Germinal center (tissue), 1 donor: ENCODE measurements at places on chromosomes 11 and 22.
A peak's percentile ranks its signal among the peaks of the same experiment; 100 is the strongest.

DNA sequence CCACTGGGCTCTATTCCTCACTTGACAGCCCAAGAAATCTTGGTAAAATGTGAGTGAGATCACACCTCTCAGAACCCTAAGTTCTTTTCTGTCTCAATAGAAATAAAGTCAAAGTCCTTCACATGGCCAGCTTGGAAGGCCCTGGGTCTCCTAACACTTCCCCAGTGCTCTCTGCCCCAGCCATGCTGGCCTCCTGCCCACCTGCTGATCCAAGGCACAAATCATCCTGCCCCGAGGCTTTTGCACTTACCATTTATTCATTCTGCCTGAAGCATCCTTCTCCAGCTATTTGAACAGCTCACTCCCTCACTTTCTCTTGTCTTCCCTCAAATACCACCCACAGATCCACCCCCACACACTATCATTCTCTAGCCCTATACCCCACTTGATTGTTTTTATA, 26.4 kb downstream of the ISX start:
- no peak for DNase-seq

DNA sequence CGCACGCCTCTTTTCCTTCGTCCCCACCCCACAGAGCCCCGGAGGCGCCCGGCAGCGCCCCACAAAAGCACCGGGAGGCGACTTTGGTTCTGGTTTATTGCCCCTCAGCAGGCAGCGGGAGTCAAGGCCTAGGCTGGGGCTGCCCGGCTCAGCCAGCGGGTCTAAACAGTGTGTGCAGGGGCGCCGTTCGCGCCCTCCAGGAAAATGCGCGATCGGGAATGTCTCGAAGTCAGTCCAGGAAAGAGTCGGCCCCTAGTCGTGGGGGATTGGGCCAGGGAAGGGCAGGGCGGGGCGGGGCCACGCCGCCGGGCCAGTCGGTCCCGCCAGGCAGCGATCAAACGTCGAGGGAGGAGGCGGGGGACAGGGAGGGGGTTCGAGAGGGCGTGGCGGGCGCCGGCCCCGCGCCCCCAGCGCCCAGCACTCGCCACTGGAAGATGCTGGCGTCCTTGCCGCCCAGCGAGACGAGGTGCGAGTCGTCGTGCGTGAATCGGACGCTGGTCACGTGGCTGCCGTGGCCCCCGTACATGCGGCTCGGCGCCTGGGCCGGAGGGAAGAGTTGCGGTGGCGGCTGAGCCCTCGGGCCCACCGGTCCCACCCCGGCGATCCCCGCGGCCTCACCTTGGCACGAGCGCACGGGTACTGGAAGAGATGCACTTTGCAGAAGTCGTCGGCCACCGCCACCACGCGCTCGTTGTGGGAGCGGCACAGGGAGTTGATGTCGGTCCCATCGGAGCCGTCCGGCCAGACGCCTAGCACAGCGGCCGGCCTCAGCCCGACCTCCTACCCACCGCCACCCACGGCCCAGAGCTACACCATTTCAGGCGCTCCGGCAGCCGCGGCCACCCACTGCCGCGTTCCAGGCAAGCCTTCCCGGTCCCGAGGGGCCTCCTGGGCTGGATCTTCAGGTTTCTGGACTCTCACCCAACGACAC, 741 bp upstream of the MTA2 start:
- DNase-seq, result peak; percentile 51

DNA sequence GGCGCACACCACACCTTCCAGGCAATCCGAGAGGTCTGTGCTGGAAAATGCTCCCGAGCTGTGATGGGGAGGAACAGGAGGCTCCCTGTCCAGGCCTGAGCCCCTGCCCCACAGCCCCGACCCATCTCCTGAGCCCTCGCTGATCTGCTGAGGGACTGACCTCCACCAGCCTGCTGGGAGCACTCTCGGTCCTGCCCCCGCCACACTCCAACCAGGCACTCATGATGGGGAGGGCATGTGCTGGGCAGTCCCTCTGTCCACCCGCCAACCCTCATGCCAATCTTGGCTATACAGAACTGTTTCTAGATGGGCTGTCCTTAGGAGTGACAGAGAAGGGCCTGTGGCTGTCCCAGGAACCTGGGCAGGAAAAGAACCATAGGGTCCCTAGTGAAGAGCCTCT, 70.8 kb downstream of the TRMU start:
- no peak for DNase-seq

GRCh38 chr11:47731475-47731874, 16.3 kb upstream of the AGBL2 start:
- no peak for DNase-seq

- no peak for DNase-seq
Measured at GRCh38 chr11:1674173-1675131, 22.5 kb upstream of the KRTAP5-6 start.

DNA sequence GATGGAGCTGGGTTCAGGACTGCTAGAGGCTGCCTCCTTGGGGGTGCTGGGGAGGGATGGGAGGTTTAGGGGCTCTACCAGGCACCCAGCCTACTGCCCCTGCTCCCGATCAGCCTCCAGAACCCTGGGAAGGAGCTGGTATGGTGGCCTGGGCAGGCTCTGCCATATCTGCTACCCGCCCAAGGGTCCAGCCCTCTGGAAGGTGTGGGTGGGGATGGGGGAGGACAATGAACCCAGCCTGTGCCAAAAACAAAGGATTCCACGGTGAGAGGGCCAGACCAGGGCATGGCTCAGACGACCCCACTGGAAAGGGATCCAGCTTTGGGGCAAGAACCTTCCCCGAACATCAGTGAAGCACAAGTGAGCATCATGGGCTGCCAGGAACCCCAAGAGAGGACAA, 3.0 kb downstream of the CASTOR1 start:
- DNase-seq, result no peak

DNA sequence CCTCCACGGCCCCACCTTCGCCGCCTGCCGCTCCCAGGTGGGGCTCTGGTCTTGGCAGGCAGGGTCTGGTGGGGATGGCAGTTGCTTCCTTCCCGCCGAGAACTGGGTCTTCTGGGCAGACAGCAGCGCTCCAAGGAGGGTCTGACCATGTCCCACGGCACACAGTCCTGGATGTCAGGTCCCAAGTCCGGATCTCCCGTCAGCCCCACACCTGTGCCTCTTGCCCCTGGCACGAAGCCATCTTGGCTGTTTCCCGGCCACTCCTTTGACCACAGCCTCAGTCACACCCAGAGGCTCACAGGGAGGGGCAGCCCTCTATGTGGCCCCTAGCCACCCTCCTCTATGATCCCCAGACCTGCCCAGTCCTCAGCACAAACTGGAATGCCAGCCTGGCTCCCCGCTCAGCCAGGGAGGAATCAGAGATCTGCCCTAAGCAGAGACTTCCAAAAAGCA, 14.3 kb downstream of the MUC5B start:
- DNase-seq, result no peak

DNA sequence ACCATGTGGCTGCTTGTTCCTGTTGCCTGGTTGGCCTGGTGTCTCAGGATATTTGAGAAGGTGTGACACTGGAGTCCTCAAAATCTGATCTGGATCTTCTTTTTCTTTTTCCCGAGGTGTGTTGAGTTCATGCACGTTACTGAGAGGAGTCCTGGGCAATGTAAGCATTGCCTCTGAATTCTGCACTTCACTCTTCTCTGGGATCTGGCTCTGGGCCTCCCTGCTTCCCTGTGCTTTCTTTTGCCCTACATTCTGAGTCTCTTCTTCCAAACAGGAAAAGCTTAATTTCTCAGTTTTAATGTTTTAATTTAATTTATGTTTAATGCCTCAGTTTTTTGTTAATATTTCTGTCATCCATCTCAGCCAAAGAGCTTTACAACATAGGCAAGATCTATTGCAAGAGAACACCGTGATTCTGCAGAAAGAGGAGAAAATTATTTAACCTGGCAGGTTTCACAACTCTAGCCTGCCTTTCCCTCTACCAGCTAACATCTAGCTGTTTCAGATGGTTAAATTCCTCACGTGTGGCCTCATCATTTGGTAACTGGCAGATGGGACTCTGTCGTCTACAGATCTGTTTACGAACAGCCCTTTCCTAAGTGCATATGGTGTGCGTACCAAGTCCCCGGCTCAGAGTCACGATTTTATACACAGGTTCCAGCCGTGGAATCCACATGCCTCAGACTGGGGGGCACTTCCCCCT, 24.7 kb downstream of the LDLRAD3 start:
- no peak for DNase-seq

DNA sequence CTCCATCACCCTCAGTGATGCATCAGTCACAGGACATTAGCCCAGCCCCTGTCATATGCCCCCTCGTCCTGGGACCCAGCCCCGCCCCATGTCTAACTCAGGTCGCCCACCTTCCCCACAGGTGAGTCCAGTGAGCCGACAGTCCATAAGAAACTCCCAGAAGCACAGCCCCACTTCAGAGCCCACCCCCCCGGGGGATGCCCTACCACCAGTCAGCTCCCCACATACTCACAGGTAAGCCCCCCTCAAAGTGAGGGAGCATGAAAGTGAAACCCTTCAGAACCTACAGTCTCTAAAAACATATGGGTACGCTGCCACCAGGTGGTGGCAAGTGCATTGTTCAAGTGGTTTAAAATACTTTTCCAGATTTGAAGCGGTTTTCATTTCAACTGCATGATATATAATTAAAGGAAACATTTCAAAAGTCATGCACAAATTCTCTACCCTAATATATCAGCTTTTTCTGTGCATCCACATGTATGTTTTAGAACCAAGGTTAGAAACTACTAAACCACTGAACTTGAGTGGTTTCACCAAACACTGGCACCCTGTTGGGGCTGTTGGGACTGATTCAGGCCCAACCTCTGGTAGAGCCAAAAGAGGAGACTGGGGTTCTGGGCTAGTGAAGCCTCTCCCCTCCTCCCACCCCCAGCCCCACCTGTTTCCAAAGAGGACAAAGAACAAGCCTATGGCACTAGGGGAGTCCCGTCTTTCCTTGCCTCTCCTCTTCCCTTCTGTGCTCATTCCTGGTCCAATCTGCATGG, 17.3 kb downstream of the EPS8L2 start:
- DNase-seq, result peak; percentile 60

GRCh38 chr11:110782616-110783015, 70.4 kb upstream of the ARHGAP20 start:
- no peak for DNase-seq

GRCh38 chr11:94544646-94545263, 1.0 kb downstream of the FUT4 start:
- no peak for DNase-seq

DNA sequence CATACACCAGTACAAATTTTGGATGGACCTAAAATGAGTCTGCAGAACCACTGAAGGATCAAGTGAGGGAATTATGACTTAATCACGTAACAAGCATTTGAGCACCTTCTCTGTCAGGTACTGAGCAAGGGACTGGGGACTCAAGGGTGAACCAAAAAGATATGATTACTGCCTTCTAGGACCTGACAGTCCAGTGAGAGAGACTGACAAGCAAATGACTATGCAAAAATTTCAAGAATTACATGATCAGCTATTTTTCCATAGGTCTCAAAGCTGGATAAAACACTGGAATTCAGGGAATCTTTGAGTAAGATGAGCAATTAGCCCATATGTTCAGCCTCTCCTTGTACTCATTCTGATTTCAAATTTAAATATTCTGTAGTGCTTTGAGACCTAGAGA, 5.2 kb upstream of the STT3A start:
- DNase-seq, result no peak

- no peak for DNase-seq
Measured at GRCh38 chr11:61787928-61788491, 4.4 kb downstream of the TMEM258 start.

DNA sequence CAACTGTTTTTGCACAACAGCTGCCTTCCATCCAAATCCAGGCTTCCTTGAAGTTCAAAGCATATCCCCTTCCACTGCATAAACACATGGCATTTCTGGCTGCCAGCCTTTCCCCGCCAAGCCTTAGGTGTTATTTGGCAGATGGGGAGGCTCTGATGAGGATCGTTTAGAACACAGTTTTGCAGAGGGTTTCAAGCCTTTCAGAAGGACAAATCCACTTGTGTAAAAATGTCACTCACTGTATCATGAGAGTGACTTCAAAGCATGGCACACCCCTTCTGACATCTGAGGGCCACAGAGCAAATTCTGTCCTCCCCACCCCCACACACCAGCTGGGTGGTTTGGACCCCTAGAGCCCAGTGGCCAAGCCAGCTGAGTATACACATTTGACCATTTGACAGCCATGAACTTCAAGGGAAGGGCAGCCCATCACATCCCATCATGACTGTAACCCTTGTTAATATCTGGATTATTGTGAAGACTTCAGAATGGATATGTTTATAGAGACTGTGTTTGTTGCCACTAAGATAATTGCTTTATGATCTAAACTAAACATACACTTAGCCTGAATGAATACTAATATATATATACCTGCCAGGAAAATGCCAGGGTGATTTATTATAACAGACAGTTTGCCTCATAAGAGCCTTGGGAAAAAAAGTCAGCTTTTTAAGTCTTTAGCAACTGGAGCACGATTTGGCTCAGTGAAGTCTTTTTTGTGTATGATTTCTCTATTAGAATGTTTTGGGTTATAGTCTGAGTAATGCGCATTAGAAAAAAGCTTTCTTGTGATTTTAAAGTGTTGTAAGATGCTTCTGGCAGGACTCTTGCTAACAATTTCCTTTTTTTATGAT, 31.9 kb downstream of the FBLN1 start:
- no peak for DNase-seq

- no peak for DNase-seq
Measured at GRCh38 chr11:69290806-69291205, 3.1 kb upstream of the MYEOV start.
